GM23338 (cell line): ENCODE measurements at places on chromosomes 16 and 17. TPM values are rescaled to one million over a fixed set of nuclear protein-coding genes. Genes with fewer than 3 reads are reported as not detected.

ADAD2 gene
- total RNA-seq, result 1.5 and 4.5 TPM in 2 replicates

- no peak for DNase-seq
These were observed 10.4 kb downstream of the NCBP3 start for GRCh38 chr17:3835410-3836229.

SLFN12L gene
- total RNA-seq, result not detected in 2 replicates

MEAK7 gene
- 16.9 and 17.2 TPM in 2 replicates for total RNA-seq

DNA sequence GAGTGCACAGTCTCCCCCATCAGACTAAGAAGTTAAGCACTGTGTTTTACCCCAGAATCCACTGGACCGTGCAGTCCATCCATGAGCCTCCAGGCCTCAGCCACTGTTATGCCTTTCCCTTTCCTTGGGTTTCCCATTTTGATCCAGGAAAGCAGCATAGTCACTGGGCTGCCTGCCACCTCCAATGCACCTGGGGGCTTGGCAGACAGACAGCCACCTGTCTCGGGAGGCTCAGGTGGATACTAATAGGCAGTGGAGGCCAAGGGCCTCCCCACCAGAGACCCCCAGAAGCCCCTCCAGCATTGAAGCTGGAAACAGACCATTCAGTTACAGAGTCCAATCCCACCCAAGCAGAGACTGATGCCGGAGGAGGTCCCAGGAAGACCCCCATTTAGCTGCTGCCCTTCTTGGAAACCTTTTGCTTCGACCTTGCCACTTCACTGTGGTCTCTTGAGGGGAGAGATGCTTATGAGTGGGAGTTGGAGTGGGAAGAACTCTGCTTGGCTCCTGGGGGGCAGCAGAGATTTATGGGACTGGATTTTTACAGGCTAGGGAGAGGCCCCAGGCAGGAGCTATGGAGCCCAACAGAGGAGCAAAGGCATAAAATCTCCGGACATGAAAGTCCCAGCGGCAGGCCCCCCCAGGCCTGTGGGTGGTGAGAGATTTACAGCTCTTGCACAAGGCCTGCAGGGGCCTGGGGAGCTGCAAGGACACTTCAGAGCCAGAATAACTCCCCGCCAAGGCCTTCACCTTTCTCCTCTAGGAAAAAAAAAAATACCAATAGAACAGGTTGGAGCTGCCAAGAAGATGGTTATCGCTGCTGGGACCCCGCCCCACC, 12.2 kb upstream of the SP2 start:
- DNase-seq, result no peak

DNA sequence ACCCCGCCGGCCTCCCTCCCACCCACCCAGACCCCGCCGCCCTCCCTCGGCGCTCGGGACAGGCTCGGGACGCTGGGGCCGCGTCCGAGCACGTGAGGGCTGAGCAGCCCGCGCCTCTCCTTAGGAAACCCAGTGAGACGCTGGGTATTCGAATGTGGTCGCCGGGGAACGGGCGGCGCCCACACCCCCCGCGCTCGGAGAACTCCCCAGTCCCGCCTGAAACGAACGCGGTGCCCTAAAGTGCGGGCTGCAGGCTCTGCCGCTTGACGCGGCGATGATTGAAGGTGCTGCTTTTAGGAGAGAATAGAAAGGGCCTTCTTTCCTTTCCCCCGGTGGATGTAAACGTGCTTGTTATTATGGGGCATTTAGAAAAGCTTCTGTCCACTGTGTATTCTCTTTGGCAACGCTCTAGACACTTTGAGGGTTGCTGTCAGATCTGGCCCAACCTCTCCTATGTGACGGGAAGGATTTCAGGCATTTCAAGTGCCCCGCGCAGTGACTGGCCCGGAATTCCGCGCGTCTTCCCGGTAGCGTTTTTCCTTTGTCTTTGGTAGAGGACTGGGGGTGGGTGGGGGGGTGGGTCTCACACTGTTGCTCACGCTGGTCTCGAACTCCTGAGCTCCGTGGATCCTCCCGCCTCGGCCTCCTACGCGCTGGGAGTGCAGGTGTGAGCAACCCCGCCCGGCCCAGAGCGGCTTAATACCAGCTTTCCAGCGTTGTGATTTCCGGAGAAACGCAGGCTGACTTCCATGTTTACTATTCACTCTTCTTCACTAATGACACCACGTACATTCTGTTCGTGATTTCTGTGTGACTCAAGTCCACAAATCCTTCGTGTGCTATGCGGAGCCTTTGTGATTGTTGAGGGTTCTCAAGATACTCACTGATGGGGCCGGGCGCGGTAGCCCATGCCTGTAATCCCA, 21.8 kb upstream of the FOXK2 start:
- DNase-seq, result peak; percentile 59

- DNase-seq, result no peak
These were observed 6.2 kb downstream of the BRCA1 start for GRCh38 chr17:43118679-43119615.

DNA sequence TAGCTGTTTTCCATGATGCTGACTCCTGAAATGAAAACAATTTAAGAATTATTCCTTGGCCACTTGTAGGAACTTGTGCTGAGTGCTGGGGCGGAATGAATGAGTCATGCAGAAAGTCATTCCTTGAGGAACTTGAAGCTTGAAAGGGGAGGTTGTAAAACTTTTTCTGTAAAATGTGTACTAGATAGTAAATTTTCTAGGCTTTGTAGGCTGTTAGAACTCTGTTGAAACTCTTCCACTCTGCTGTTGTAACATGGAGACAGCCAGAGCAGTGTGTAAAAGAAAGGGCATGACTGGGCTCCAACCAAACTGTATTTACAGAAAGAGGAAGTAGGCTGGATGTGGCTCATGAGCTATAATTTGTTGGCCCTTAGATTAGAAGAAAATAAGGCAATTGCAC, 46.1 kb downstream of the ABCA8 start:
- DNase-seq, result no peak

KRT40 gene
- total RNA-seq, result not detected in 2 replicates

OR3A3 gene
- not detected in 2 replicates for total RNA-seq

CCL23 gene
- not detected in 2 replicates for total RNA-seq

DNA sequence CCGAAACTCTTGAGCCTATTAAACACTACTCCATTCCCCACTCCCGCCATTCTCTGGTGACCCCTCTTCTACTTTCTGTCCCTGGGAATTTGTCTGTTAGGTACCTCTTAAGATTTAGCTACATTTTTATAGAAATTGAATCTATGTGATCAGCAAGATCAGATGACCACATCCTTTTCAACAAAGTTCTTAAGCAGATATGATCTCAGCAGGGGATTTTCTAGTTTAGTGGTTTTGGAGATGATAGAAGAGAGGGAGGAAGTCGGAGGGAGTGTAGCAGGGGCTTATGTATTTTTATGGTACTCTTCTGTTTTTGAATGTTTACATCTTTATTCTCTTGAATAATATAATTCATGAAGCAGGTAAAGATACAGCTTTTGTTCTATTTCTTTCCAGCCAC, 40.8 kb downstream of the RPA1 start:
- no peak for DNase-seq

IGF2BP1 gene
- total RNA-seq, result 231 and 249 TPM in 2 replicates

DNA sequence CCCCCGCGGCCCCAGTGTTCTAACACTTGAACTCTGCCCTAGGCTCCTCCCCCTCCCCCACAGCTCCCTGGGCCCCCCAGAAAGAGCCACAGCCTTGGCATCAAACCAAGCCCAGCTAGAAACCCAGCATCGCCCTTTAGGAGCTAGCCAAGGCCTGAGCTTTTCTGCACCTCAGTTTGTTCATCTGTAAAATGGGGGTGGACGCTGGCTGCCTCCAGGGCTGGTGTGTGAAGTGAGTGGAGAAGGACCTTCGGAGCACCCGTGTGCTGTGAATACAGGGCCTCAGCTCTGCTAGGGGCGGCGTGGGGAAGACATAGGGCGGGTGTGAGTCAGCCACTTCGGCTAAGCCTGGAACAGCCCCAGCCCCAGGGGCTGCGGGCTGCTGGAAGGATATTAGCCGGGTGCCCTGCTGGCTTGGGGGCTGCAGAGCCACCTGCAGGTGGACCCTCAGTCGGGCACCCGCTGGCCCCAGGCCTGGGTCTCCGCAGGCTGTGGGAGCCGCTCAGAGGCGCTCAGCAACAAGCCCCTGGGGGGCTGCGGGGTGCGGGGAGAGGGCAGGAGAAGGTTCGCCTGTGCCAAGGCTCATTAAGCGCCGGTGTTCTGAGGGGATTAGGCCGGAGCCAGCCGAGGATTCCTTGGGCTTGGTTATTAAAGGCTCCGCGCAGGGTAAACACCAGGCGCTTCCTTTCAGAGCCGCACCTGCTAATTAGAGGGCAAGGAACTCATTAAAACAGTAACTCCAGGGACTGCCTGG, 217.0 kb upstream of the CIBAR2 start:
- DNase-seq, result peak; percentile 80

- DNase-seq, result no peak
These were observed 6.7 kb downstream of the KRTAP1-5 start for GRCh38 chr17:41020336-41020735.

GRCh38 chr17:31758646-31759045, 100.4 kb downstream of the COPRS start:
- DNase-seq, result no peak

SYCE1L gene
- total RNA-seq, result 0.74 and 3.9 TPM in 2 replicates

- no peak for DNase-seq
These were observed 69.5 kb downstream of the HLF start for GRCh38 chr17:55334285-55334684.

- no peak for DNase-seq
These were observed 1.1 kb downstream of the RHBDL1 start for GRCh38 chr16:676565-676902.

- DNase-seq, result no peak
These were observed 3.5 kb downstream of the TMEM132E start for GRCh38 chr17:34582901-34583245.

NUDT21 gene
- total RNA-seq, result 132 and 151 TPM in 2 replicates

SMARCE1 gene
- 77.6 and 101 TPM in 2 replicates for total RNA-seq

ZFPM1 gene
- total RNA-seq, result 2.2 and 2.4 TPM in 2 replicates

- DNase-seq, result no peak
These were observed 113.3 kb downstream of the ZNF423 start for GRCh38 chr16:49742428-49743202.

TEKT5 gene
- total RNA-seq, result 0.19 and 0.52 TPM in 2 replicates
